ENCODE measurements at places on chromosomes 16 and 17. TPM values are rescaled to one million over a fixed set of nuclear protein-coding genes. Genes with fewer than 3 reads are reported as not detected.

- no peak for ATAC-seq
Measured at GRCh38 chr17:29014716-29015115, 8.9 kb upstream of the SEZ6 start.

GRCh38 chr16:30049871-30050270, 15.7 kb upstream of the ALDOA start:
- ATAC-seq, result no peak

The OR4D1 gene
- total RNA-seq, result 0.13 TPM

DNA sequence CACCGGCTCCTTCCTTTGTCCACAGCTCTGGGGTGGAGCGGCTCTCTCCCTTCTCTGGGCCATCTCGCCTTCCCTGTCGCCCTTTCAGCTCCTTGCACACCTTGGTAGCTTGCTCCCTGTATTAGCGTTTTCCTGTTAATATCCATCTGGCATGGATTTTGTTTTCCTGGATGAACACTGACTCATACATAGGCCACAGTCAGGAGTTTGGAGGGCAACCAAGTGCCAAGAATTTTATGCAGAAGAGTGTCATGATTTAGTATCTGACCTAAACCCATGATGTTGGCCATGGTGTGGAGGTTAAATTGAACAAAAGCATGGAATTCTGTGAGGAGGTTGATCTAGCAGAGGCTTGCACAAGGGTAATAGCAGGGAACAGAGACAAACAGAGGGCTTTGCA, 180.9 kb downstream of the AIPL1 start:
- ATAC-seq, result no peak

DNA sequence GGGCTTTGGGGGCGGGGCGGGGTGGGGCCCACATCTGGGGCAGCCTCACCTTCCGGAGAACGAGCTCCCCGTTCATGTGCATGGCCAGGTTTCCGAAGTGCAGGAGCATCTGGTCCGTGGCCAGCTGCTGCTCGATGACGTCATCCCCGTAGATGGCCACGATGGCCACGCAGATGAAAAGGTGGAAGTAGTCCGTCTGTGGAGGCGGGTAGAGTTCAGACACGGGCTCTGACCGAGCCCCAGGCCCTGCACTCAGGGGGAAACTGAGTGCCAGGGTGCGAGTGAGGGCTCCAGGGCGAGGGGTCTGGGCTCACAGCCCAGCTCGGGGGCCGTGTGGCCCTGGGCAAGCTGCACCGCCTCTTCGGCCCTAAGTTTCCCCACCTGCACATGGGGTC, 93.7 kb downstream of the TBC1D16 start:
- ATAC-seq, result no peak

DNA sequence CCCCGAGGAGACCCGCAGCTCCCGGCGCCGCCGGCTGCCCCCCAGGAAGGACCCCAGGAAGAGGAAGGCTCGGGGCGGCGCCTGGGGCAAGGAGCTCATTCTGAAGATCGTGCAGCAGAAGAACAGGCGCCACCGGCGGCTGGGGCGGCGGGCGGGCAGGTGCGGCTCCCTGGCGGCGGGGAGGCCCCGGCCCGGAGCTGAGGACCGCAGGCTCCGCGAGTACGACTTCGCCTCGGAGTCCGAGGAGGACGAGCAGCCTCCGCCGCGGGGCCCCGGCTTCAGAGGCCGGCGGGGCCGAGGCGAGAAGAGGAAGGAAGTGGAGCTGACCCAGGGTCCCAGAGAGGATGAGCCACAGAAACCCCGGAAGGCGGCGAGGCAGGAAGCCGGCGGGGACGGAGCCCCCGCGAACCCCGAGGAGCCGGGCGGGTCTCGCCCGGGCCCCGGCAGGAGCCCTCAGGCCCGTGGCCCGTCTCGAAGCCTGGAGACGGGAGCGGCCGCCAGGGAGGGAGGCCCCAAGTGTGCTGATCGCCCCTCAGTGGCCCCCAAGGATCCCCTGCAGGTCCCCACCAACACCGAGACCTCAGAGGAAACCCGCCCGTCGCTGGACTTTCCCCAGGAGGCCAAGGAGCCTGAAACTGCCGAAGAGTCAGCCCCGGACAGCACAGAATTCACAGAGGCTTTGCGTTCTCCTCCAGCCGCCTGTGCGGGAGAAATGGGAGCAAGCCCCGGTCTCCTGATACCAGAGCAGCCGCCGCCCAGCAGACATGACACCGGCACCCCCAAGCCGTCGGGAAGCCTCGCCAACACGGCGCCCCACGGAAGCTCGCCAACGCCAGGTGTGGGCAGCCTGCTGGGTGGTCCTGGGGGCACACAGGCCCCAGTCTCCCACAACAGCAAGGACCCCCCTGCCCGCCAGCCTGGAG, 22.3 kb upstream of the ZFPM1 start:
- peak; percentile 71 for ATAC-seq

DNA sequence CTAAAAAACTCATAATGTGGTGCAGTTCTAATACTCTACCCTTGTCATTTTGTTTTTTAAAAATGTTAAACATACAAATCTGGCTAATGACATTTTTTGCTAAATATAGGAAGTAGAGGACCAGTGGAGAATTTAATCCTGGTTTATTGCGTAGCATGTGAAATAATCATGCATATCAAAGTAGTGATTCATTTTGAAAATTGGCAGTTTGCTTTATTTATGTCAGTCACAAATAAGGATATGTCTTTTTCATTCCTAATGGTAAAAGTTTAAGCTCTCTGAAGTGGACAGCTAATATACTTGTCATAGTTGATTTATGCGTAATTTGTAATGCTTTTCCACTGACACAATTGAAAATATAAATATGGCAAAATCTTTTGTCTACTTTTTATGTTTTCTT, 224.2 kb downstream of the BCAS3 start:
- no peak for ATAC-seq

DNA sequence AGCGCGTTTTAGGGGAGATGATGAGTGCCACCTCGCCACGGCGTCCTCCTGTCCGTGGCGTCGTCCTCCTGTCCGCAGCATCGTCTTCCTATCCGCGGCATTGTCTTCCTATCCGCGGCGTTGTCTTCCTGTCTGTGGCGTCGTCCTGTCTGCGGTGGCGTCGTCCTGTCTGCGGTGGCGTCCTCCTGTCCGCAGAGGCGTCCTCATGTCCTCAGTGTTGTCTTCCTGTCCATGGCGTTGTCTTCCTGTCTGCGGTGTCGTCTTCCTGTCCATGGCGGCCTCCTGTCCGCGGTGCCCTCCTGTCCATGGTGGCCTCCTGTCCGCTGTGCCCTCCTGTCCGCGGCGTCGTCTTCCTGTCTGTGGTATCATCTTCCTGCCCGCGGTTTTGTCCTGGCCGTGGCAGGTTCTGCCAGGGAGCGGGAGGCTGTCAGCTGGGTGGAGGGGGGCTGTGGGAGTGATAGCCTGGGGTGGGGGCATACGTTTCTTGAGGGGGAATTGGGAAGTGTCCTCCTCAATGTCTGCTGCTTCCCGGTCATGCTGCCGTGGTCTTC, 30.9 kb downstream of the TBCD start:
- no peak for ATAC-seq

- ATAC-seq, result no peak
Measured at GRCh38 chr17:60597297-60597696, 2.7 kb upstream of the PPM1D start.

DNA sequence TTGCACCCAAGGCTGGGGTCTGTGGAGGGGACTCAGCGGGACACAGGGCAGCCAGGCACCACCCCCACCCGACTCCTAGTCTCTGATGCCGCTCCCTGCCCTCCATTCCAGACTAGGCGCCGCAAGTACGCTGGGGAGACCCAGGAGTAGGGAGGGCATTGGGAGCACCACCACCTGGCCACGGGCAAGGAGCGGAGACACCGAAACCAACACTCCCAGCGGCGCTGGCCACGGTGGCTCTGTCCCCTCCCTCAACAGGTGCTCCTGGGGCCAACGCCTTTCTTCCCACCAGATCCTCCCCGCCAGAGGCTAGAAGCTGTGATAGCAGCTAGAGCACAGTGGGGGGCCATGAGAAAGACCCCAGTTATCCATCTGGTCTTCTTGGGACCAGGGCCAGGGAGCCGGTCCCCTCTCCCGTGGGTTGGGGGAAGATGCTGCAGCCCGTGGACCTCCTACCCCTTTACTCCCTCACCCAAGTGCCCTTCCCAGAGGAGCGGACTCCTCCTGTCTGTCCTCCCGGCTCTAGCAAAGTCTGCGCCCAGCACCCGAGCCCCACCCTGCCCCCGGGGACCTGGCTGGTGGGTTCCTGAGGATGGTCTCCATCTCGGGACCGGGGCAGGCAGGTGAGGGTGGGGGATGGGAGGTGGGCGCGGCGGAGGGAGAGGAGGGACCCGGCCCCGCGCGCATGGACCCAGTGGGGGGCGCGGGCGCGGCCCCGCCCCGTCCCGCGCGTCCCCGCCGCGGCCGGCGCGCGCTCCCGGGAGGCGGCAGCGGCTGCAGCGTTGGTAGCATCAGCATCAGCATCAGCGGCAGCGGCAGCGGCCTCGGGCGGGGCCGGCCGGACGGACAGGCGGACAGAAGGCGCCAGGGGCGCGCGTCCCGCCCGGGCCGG, at the start of gene SYNGR3:
Gene SYNGR3, plus strand, starts transcription at position 762 of the 892 bp plus-strand sequence. CDS start 133 bp downstream, outside the sequence.
- no peak for ATAC-seq

DNA sequence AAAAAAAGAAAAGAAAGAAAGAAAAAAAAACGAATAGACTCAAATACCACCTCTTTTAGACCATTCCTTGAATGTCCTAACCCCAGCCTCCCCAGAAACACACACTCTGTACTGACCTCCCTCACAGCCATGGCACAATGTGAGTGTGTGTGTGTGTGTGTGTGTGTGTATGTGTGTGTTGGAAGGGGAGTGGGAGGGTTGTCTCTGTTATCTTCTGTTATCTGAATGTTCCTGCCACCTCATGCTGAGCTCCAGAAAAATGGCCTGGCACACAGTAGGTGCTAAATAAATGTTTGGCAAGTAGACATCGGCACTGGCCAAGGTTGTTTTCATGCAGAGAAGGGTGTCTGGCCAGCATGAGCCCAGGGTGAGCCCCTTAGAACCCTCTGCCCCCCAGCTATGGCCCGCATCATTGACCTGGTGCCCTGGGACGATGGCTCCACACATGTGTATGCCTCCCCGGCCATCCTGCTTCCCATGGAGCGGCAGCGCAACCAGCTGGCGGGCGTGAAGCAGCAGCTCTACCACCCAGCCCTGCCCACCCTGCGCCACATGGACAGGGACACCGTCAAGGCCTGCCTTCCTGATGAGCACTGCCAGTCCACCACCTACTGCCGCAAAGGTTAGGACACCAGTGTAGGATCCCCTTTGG, 6.6 kb upstream of the CNGB1 start:
- ATAC-seq, result no peak

DNA sequence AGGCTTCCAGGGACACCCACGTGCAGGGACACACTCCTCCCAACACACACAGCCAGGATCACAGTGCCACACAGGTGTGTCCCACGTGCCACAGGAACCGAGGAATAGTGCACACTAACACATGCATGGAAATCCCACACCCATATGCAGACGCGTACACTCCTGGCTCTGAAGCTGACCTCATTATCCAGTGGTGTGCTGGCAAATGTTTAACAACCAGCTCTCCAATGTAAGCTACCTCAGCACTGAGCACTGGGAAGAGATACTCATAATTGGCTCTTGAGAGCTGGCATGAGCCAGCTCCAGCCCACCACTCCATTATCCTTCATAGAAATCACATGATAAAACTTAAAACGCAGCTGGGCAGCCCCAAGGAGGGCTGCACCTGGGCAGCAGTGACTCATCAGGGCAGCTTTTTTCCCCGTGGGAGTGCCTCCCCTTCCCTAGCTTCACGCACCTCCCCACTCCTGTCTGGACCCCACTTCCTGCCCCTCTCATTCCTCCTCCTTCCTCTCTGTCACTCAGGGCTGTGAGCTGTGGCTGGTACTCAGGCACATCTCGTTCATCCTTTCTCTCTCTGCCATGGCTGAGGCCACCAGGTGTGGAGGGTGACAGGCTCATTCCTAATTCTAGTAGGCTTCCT, 14.9 kb upstream of the TBX21 start:
- peak; percentile 4 for ATAC-seq

The MYCBPAP gene
- 3.2 TPM for total RNA-seq

DNA sequence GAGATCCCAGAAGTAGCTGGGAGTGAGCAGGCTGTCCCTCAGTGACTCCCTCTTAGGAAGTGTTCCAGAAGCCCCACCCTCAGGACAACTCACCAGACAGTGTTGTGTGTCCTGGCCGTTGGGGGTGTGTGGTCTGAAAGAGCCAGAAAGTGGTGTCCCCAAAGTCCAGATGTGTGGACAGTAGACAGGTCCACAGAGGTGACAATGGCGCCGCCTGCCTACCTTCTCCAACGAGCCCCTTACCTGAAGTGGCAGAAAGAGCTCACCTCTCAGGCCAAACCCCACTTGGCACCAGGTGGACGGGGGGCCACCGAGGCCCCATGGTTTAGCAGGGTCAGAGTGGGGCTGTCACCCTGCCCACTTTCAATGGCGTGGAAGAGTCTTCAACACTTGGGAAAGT, 19.9 kb downstream of the C17orf100 start:
- no peak for ATAC-seq

The GSG1L2 gene
- total RNA-seq, result not detected

GRCh38 chr17:7916385-7916682, 245 bp upstream of the RNF227 start:
- ATAC-seq, result no peak

- no peak for ATAC-seq
Measured at GRCh38 chr17:77148940-77149510, 8.3 kb downstream of the SEC14L1 start.

- no peak for ATAC-seq
Measured at GRCh38 chr16:70460737-70461261, 6.4 kb downstream of the FCSK start.

- ATAC-seq, result no peak
Measured at GRCh38 chr17:50055055-50055425, 870 bp upstream of the ITGA3 start.

- ATAC-seq, result no peak
Measured at GRCh38 chr17:66345264-66345663, 42.9 kb downstream of the PRKCA start.

GRCh38 chr17:63464691-63465236, 12.1 kb upstream of the ACE start:
- no peak for ATAC-seq

DNA sequence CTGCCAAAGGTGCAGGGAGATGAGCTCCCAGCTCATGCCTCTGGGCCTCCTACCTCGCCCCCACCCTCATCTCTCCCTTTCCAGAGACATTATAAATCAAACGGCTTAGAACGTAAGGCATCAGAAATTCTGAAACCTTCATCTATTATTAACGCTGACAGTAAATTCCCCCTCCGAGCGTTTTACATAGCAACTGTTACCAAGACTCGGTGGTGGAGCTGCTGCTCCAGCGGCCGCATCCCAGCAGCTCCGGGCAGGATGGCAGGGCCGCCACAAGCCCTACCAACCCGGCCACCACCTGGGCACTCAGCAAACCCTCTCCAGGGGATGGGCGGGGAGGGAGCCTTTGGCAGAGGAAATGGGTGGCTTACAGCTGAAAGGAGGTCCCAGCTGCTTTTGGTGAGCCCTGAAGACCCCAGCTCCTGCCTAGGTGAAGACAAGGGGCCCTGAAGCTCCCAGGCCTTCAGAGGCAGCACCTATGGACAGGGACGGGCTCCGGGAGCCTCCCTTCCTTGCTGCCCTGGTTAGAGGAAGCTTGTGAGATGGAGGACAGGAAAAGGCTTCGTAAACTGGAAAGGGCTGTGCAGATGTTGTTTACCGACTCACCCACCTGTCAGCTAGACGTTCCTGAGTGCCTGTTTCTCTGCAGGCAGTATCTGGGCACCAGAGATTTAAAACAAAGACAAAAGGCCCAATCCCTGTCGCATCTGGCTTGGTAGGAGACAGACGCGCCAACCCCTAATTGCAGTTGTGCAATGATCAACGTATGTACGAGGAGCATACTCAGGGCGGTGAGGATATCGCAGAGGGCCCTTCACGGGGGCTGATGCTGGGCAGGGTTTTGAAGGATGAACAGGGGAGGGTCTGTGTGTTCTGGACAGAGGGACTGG, 76.9 kb downstream of the RAI1 start:
- ATAC-seq, result no peak

The PAGR1 gene
- 26.9 TPM for total RNA-seq
